ENCODE measurements at places on chromosomes 7 and 10.

- DNase-seq = no peak
Observed at GRCh38 chr10:6017781-6018354, 40.5 kb upstream of the IL15RA start.

- no peak for DNase-seq
Observed at GRCh38 chr7:81783818-81784217, 14.0 kb upstream of the HGF start.

GRCh38 chr10:102670065-102670670 is 25.9 kb downstream of the TRIM8 start:
- DNase-seq = no peak

DNA sequence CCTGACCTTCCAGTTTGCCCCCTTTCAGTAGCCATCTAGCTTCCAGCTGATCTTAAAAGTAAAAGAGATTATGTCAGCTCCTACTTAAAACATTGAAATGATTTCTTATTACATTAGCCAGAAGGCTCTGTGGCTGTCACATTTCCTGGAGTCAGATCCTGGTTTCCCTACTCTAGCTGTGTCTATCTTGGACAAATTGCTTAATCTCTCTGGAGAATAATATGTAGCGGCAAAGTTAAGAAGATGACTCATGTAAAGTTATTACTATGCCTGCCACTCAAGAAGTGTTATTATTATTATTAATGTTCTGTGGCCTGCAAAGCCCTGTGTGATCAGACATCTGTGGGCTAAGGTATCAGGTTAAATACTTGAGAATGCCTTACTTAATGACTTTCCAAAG is 107.2 kb downstream of the RUNDC3B start:
- DNase-seq = no peak

- no peak for DNase-seq
Observed at GRCh38 chr10:73888514-73888913, 14.2 kb upstream of the CAMK2G start.

GRCh38 chr10:520402-520787 is 169.1 kb downstream of the DIP2C start:
- DNase-seq = peak; percentile 9

DNA sequence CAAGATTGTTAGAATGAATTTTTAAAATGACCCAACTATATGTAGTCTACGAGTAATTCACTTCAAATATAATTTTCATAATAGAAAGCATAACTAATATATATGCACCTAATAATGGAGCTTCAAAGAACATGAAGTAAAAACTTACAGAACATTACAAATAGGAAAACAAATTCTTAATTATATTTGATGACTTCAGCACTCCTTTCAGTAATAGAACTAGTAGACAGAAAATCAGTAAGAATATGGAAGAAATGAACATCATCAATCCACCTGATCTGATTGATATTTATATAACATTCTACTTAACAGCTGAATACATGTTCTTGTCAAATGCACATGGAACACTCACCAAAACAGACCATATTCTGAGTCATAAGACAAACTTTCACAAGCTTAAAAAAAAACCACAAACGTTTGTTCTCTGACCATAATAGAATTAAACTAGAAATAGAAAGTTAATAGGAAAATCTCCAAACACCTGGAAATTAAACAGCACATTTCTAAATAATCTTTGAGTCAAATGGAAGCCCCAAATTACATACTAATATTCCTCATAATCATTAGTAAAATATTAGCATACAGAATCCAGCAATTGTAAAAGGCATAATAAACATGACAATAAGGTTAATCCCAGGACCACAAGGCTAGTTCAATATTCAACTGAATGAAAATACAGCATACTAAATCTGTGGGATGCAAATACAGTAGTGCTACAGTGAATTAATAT is 48.0 kb downstream of the BRAF start:
- no peak for DNase-seq

GRCh38 chr10:5135581-5135980 is 41.4 kb downstream of the AKR1C3 start:
- DNase-seq = no peak

GRCh38 chr7:10211861-10212260 is 761.8 kb upstream of the PHF14 start:
- no peak for DNase-seq

DNA sequence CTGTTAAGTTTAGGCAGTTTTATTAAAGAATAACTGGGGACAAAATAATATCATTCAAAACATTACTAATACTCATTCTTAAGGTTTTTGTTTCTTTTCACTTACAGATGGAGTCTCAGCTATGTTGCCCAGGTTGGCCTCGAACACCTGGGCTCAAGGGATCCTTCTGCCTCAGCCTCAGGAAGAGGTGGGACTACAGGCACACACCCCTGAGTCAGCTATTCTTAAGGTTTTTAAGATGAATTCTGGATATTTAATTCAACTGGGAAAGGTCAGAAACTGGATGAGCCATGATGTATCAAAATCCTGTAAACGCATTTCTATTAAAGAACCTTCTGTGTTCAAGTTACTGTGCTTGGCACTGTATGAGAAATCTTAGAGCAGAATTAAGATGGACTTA is 3.5 kb downstream of the OAT start:
- DNase-seq = no peak

DNA sequence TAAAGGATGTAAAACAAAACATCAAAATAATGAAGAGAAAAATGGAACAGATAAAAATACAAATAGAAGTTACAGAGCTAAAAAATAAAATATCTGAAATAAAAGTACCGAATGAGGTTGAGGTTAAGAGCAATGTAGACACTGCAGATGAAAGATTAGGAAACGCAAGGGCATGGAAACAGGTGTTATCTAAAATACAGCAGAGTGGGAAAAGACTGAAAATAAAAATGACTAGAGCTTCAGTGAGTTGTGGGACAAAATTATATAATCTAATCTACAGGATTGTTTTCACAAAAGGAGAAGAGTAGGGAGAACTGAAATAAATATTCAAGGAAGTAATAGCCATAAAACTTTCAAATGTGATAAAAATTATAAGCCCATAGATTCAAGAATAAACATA is 123.8 kb downstream of the PTEN start:
- DNase-seq = no peak

- no peak for DNase-seq
Observed at GRCh38 chr10:43127442-43127841, 10.8 kb upstream of the CSGALNACT2 start.

DNA sequence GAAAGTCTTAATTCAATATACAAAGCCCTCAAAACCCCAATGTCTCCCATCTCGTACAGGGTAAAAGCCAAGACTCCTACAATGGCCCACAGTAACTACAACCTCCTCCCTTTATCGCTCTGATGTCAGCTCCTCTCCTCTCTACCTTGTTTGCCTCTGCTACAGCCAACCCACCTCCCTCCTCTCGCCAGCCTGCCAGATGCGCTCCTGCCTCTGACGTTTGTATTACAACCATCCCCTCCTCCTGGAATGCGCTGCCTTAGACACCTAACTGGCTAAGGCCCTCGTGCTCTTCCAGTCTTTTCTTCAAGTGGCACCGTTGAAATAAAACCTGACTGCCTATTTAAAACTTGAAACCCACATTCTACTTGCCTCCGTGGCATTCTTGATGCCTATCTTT is 115.3 kb upstream of the MYO3A start:
- DNase-seq = no peak
